Stimulated activated CD4-positive, alpha-beta T cell treated with anti-CD3 and anti-CD28 coated beads, Interleukin-1b, Interleukin-23, amount 100 ng/mL, for 24 hours (primary cell): ENCODE measurements at places on chromosomes 6 and 20.

DNA sequence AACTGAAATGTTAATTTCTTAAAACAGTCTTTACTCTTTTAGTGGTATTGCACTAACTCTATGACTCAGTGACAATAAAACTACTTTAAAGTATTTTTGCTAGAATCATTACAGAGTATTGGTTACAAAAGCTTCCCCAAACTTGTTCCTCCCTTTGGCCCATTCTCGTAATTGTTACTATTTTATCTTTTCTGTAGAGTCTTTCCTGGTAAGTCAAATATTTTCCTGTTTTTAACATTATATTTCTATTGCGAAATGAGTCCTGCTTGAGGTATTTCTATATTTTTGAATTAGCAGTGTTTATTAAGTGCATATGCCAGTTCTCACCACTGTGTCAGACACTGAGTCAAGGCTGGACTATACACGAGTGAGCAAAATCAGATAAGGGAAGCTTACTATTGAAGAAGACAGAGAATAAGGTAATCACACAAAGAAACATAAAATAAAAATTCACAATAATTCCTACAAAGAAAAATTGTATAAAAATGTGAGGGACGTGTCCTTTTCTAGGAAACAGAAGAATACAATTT is 970.5 kb downstream of the EYS start:
- no peak for DNase-seq

DNA sequence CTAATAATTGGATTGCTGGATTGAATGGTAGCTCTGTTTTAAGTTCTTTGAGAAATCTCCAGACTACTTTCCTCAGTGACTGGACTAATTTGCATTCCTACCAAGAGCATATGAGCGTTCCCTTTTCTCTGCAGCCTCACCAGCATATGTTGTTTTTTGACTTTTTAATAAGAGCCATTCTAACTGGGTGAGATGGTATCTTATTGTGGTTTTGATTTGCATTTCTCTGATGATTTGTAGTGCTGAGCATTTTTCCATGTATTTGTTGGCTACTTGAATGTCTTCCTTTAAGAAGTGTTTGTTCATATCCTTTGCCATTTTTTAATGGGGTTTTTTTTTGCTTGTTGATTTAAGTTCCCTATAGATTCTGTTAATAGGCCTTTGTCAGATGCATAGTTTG is 94.7 kb upstream of the AHI1 start:
- DNase-seq: no peak

DNA sequence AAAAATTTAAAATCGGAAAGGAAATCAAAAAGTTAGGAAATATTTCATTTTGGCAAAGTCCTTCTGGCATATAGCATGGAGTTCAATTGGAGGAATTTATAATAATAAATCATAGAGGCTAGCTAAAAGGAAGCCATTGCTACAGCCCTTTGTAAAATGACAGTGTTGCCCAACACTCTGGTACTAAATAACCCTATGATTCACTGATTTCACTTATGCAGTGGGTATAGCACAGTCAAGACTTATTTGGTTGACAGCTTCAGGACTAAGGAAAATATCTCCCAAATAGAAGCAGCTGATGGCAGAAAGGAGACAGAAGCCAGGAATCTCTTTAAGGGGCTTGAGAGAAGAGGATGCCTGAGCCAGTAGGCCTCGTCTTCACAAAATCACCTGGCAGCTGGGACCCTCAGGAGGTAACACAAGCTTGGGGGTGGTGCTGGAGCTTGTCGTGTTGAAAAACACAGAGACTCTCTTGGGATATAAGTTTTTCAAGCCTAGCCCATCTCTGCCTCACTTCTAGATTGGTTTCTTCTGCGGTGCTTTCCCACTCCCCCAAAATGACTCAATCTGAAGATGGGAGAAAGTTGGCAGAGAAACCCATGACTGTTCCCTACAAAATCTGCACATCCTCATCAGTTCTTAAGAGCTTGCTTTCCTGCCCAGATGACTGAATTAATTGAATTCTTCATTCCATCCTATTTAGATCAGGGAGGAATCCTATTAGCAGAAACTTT is 38.4 kb upstream of the EYA4 start:
- DNase-seq: no peak

- no peak for DNase-seq
Measured at GRCh38 chr6:138290423-138290962, 72.2 kb upstream of the PBOV1 start.

GRCh38 chr6:150084426-150084825 is 15.5 kb upstream of the ULBP3 start:
- no peak for DNase-seq
